ENCODE measurements at places on chromosomes 16 and 17. TPM values are rescaled to one million over a fixed set of nuclear protein-coding genes. Genes with fewer than 3 reads are reported as not detected.
A peak's percentile ranks its signal among the peaks of the same experiment; 100 is the strongest.

DNA sequence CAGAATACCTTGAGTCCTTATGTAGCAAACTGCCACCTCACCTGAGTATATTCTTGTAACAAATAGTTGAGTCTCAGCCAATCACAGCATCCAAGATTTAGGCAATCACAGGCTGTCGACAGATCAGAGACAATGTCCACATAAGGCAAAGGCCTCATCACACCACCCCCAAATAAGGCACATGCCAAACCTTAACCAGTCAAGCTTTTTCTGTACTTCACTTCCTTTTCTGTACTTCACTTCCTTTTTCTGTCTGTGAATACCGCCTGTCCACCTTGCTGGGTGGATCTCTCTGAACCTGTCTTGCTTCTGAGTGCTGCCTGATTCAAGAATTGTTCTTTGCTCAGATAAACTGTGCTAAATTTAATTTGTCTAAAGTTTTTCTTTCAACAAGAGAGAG lies 210.4 kb upstream of the N4BP1 start:
- no peak for DNase-seq

GRCh38 chr16:55943267-55943666 lies 68.1 kb upstream of the CES5A start:
- no peak for DNase-seq

DNA sequence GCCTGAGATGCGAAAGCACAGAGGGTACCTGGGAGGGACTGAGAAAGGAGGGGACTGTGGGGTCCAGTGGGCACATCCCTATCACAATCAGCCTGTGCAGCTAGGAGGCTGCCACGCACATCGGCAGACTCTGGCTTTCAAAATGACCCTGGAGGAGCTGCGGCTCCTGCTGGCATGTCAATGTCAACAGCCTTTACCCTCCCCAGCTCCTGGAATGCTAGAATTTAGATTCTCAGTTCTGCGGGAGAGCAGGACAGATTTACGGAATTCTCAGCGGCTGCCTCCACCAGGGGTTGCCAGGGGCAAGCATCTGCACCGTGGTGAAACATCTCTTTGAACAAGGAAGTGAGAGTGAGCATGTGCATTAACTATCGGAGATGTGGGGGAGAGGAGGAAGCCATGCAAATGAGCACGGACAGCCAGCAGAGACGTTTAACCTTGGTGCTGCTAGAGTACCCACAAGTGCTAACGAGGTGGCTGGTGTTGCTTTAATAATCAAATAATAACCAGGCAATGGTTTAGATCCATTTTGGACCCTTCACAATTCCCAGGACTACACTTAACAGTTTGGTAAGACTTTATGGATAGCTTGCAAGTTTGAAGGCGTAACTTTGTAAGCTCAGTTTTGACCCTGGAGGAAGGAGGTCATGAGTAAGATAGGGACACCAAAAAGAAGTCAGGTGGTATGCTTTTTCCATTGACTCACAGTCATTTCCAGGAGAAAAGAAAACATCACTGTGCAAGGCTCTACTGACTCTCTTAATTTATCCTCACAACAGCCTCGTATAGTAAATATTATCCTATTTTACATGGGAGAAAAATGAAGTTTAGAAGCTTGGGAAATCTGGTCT lies 54.1 kb downstream of the XYLT1 start:
- peak; percentile 38 for DNase-seq

DNA sequence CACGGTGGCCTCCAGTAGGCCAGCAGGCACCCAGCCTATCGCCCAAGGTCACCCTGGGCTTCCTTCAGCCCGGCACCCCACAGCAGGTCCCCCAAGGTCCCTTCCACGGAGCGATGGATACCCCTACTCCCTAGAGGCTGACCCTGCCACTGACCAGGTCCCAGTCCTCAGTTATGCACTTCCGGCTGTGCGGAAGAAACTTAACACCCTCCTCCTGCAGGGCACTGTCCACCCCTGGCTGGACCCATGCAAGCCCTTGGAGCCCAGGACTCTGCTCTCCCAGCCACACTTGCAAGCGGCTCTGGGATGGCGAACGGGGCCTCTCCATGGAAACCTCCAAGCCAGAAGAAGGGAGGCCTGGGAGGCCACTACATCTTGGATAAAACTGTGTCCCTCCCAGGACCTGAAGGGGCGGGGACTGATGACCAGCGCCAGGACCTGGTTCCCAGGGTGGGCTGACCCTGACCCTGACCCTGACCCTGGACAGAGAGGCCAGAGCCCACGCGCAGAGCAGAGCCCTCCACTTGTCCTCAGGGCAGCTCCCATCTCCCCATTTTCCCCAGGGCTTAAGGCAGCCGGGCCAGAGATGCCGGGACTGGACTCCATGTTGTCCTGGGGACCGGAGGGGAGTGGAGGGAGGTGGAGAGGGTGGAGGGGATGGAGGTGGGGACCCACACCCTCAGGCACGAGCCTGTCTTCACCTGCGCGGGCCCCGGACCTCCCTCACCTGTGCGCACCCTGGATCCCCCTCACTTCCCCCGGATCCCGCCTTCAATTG lies 734 bp downstream of the CEP131 start:
- no peak for DNase-seq

TAC4 gene
- not detected for total RNA-seq

ABI3 gene
- 1.1 TPM for total RNA-seq

PRRT2 gene
- 0.90 TPM for total RNA-seq

DNA sequence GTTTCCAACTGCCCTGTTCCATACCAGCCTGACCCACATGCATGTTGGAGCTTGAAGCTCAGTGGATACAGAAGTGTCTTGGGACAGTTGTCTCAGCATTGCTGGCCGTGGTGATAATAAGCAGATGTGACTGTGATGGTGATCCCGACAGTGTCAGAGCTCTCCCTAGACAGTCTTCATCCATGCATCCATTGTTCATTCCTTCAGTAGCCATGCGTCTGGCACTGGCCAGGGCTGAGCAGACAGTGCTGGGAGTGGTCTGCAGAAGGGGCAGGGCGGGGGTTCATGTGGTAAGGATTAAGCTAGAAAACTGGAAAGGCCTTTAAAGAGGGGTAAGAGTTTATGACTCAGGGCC lies 68.1 kb downstream of the GNAO1 start:
- DNase-seq, result no peak

- DNase-seq, result peak; percentile 69
Measured at GRCh38 chr16:89426736-89427530, 63.4 kb downstream of the ANKRD11 start.

- DNase-seq, result no peak
Measured at GRCh38 chr17:65914784-65915342, 277.1 kb downstream of the CEP112 start.

AKTIP gene
- 18.9 TPM for total RNA-seq

DOC2A gene
- not detected for total RNA-seq

DNA sequence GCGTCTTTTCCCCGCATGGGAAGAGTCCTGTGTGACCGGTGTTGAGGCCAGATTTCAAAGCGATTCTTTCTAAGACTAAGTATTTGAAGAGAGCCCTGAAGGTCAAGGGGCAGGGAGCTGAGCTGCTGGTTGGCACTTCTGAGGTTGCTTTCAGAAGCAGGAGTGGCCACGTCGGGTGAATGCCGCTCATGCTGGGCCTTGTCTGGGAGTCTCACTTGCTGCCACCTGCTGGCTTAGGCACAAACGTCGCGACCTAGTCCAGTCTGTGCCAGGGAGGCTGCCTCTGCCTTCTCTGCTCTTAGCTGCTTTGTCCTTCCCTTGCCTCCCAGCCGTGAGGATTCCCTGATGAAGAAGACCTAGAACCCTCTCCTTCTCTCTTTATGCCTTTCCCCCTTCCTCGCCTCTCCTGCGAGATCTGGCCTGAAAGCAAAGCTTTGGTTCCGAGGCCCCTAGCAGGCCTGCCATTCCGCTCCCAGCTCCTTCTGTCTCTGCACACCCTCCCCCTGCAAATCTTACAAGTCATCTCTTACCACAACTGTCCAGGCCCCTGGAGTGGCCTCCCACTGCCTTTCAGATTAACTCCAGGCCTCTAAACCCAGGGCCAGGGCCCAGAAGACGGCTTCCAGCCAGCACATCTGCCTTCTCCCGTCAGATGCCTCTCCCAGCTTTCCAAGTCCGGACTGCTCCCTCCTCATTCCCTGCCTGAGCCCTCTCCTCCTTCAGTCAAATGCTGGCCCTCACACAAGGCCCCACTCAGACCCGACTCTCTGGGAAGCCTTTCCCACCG lies 11.4 kb downstream of the CTNS start:
- peak; percentile 55 for DNase-seq

DNA sequence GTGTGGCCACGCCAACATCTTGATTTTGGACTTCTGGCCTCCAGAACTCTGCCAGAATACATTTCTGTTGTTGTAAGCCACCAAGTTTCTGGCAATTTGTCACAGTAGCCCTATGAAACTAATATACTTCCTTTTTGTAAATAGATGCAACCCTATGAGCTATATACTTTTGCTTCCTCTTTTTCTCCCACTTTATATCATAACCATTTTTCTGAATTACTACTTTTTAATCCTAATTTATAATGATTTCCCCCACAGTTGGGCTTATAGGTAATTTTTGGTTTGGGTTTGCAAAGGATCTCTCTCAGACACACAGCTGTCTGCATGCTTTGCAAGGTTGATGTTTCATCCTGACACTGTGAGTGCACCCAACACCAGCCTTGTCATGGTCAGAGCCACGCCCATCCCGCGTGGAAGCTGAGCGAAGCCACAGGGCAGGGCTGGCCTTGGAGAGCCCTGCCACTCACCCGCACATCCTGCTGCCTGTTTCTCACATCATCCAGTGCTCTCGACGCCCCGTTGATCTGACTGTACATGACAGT lies 5.8 kb downstream of the TRIM25 start:
- no peak for DNase-seq

DPH1 gene
- total RNA-seq, result 24.4 TPM

ZNF597 gene
- 3.1 TPM for total RNA-seq

MBTPS1 gene
- total RNA-seq, result 70.4 TPM

GRCh38 chr16:3496386-3496785 lies 1.1 kb upstream of the C16orf90 start:
- DNase-seq, result no peak

DNA sequence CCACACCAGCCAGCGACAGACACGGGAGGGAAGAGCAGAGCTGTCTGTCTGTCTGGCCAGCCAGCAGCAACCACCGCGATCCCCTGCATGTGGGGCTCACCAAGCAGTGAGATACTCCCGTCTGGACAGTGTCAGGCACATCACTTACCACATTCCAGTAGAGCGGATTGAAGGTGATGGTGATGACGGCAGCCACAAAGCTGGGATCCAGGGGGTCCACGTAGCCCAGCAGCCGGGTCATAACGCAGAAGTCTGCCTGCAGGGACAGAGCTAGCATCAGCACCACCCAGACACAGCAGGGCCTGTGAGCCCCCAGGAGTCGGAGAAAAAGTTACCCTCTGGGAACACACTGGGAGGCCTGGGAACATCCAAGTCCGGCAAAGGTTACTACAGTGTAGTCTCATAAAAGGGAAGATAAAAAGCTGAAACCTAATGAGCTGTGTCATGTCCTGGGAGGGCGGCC lies 14.7 kb downstream of the PEMT start:
- no peak for DNase-seq

DNA sequence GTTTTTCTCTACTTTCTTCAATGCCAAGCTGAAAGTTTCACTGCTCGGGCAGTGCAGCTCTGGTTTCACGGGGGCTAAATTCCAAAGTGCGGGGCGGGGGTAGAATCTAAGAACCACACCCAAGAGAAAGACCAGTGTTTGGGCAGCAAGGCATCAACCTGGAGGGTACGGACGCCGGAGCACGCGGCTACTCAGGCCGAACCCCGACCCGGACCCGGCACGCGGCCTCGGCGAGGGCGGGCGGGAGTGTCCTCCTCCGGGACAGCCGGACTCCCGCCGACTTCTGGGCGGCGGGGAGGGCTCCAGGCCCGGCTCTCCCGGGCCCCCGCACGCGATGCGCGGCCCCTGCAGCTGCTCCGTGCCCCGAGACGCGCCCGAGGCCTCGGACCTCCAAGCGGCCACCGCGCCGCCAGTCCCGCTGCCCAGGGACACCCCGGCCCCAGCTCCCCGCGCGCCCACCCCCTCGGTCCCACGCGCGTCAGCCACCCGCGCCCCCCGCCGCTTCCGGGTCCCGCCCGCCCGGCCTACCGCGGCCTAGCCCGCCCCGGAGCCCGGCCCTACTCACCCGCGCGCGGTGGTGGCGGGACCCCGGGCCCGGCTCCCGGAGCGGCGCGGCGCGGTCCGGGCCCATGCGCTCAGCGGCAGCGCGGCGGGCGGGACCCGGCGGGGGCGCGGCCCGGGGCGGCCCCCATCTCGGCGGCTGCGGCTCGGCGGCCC lies 561 bp downstream of the AXIN1 start:
- no peak for DNase-seq

SLC52A1 gene
- not detected for total RNA-seq

PERCC1 gene
- not detected for total RNA-seq

- DNase-seq, result peak; percentile 82
Measured at GRCh38 chr17:81514739-81515529, 2.3 kb upstream of the ACTG1 start.

DNA sequence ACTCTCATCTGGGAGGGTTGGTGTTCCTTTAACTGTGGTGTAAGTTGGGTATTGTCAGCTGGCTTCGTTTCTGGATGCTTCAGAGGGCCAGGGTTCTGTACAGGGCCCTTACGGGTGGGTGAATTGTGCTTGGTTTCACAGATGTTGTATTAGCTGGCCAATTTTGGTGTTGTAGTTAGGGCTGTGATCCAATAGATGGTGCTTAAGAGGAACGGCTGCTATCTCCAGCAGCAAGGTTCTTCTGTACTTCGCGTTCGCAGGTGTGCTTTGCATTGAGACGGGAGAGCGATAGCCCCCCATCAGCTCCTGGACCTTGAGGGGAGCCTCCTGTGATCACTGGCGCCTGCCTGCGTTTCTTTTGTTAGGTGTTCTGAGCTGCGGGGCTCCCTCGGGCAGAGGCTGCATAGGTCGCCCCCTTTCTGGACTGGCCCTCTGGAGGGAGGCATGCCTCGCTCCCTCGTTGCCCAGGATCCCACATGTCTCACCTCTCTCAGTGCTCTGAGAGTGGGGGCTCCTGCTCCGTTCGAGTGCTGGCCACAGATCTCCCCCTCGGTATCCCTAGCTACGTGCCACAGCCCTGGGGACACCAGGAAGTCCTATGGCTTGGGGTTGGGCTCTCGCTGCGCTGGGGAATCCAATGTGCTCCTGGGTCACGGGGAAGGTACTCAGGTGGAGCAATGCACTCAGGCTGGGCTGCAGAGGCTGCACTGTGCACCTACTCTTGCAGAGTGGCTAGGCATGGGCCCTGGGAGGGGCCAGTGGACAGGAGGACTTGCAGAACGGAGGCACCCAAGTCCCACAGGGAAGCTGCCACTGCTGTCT lies 837 bp upstream of the PRDM7 start:
- peak; percentile 42 for DNase-seq

DNA sequence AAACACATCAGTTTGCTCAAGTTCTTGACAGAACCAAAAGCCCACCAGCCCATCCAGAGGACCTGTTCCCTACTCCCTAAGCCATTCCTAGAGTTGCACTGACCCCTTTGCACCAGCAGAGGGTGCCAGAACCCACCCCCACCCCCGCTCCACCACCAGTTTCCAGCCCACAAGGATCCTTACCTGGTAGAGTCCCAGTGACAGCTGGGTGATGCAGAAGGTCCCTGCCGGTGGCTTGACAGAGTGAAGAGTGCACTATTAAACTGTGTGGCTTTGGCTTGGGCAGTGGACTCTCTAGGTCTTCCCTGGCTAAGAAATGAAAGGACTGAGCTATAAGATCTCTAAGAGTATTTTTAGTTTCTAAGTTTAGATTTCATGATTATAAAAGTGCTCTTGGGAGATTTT lies 73.3 kb upstream of the MTMR4 start:
- DNase-seq, result peak; percentile 27

All from IMR-90 (cell line).